ENCODE measurements at places on chromosomes 2 and 18.

DNA sequence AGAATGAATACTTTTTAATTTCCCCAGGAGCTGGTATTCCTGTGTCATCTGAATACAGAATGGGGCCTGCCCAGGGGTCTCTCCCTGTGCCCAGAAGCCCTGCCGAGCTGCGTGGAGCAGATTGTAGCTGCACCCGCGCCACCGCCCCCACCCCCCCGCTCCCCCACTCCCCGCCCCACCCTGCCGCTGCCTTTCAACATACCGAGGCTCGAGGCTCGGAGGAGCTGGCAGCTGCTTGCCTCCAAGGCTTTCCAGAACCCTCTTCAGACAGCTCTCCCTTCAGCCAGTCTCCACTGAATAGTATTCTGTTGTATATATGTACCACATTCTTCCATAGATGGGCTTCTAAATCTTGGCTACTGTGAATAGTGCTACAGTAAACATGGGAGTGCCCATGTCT lies 150.7 kb downstream of the TSN start:
- DNase-seq: no peak

DNA sequence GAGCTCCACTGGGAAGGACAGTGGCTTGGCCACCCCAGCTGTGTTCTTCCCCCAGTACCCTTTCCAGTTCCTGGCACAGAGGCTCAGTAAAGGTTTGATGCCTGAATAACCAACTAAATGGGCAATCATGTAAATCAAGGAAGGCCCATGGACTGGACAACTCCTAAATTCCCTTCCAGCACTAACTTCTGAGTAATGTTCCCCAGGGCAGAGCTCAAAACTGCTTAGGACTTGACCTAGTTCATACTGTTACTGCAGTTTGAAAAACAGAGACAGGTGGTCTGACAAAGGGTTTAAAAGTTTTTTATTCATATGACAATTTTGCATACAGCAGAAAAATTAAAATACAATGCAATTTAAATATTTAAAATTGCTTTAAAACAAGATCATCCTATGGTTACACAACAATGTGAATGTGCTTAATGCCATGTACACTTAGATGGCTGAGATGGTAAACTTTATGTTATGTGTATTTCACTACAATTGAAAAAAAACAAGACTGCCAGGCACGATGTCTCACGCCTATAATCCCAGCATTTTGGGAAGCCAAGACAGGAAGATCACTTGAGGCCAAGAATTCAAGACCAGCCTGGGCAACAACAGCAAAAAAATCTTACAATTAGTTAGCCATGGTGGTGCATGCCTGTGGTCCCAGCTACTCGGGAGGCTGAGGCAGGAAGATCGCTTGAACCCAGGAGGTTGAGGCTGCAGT lies 26.2 kb downstream of the PCBP1 start:
- DNase-seq: no peak

DNA sequence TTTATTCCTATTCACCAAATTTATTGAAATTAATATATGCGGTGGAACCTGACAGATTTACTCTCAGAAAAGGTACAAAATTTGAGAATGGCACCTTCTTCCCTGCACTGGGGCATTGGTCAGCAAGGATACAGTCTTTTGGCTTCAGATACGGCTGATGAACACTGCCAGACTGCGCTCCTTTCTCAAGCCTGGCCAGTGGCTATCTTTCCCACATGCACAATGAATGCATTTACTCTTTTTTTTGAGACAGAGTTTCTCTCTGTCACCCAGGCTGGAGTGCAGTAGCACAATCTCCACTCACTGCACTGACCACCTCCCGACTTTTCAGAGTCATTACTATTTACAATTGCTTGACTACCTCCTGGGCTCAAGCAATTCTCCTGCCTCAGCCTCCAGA lies 61.6 kb downstream of the MOB4 start:
- DNase-seq: no peak

DNA sequence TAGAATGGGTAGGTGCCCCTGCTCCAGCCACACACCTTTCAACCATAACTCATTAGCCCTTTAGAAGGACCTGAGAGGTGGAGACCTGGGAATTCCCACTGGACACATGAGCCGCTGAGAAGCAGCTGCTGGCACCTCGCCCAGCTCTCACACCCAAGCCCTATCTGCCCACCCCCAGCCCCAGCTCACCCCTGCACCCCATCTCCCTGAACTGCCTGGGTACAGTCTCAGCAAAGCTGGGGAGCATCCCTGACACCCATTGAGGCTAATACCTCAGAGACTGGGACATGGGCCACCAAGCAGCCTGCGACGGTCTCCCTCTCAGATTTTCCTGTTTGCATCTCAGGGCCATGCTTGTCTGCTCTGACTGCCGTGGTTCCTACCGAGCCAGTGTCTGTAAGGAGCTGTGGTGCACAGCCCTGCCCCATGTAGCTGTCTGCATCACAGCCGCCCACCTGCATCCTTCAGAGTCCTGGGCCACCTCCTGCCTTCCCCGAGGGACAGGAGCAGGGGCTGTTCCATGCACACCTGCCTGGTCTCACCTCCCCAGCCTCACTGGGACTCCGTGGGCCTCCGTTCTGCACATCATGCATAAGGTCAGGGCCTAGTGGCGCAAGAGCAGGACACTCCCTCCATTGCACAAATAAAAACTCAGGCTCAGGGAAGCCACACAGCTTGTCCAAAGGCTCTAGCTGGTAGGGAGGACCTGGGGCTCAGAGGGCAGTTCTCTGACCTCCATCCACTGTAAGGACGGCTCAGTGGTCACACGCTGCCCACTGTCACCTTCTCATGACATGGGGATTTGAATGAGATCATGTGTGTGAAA lies 90.0 kb downstream of the SEPTIN10 start:
- DNase-seq: no peak

- no peak for DNase-seq
These were observed 87.6 kb downstream of the DNAH6 start for GRCh38 chr2:84603911-84604310.

DNA sequence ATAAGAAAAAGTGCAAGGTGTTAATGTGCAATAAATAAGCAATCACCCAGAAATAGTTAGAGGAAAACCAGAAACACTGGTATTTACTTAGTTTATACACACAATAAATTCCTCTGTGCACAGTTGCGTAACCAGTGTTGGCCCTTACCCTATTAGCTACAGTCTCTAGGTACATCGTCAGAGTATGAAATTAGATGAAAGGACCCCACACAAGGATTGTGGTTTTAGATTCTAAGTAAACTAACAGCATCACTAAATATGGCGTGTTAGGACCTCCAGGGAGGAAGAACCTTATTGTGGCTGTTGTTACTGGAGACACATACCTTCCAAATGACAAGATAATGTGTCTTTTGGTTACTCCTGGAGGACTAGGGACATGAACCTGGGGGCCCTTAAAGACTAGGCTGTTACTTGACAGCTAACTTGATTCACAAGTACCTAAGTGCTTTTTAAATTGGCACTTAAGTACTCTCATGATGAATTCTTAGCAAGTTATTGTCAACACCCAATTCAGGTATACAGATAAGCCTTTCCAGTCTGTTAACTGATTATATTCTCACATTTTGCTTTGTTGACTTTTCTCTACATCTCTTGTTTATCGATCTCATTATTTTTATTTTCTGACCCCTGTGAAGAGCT lies 115.3 kb downstream of the FEZ2 start:
- no peak for DNase-seq

- no peak for DNase-seq
These were observed 2.0 kb downstream of the NAGK start for GRCh38 chr2:71070294-71071093.

- no peak for DNase-seq
These were observed 391.5 kb downstream of the IRS1 start for GRCh38 chr2:226408141-226408540.

DNA sequence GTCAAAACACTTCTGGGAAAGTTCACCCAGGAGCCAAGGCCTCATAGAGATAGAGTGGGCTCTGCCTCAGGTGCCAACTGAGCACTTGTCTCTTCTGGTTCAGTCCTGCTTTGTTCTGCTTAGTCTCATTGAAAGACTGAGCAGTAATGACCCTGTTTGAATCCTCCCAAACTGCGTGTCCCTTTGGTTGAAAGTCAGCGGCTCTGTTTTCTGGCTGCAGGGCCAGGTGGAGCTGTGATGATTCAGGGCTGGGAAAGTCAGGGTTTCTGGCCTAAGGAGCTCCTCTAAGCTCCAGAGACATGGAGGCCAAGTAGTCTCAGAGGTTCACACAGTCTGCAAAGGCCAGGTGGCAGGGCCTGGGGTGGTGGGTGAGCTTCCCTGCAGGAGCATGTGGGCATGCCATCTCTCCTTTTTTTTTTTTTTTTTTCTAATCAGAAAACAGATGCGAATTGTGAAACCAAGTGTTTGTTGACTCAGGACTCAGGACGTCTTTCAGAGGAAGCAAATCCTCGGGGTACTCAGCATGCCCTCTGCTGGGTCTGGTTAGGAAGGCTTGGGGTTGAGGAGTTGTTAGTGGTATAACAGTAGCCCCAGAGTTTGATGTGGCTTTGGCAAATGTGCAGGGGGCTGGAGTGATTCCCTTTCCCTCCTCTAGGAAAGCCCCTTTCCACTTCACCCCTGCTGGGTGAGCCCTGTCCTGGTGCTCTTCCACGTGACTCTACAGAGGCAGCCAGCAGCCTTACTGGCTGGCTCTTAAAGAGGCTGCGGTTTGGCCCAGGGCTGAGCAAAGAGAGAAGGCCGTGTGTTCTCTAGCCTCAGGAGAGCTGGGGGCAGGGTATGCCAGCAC lies 38.3 kb downstream of the TMEM17 start:
- DNase-seq: no peak

DNA sequence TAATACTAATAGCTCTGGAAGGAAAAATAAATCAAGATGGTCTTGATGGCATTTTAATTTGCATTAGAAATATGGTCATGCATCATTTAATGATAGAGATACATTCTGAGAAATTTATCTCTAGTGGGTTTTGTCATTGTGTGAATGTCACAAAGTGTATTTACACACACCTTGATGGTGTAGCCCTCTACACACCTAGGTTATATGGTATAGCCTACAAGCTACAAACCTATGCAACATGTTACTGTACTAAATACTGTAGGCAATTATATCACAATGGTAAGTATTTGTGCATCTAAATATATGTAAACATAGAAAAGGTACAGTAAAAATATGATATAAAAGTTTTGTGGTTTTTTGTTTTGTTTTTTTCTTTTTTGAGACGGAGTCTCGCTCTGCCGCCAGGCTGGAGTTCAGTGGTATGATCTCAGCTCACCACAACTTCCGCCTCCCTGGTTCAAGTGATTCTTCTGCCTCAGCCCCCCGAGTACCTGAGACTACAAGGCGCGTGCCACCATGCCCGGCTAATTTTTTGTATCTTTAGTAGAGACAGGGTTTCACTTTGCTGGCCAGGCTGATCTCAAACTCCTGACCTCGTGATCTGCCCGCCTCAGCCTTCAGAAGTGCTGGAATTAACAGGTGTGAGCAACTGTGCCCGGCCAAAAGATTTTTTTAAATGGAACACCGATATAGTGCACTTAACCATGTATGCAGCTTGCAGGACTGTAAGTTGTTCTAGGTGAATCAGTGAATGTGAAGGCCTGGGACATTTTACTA lies 83.7 kb upstream of the UBXN4 start:
- no peak for DNase-seq

DNA sequence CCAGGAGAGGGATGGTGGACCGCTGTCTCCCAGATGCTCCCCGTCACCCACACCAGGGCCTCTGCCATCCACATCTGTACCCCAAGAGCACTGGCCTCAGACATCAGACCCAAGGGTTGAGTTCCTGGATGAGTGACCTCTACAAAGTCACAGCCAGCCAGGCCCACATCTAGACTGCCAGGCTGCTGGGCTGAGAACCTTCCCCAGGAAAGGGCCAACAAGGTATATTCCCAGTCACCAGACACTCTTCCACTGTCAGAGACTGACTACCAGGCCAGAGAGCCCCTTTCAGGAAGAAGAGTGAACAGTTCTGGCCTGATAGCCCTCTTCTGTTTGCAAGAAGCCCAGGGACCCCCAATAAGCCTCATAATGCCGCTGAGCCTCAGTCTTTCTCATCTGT lies 44.3 kb downstream of the C1QL2 start:
- DNase-seq: no peak

- no peak for DNase-seq
These were observed 38.1 kb downstream of the TMEM247 start for GRCh38 chr2:46517485-46517884.

- no peak for DNase-seq
These were observed 19.2 kb upstream of the SIGLEC15 start for GRCh38 chr18:45806226-45806625.

DNA sequence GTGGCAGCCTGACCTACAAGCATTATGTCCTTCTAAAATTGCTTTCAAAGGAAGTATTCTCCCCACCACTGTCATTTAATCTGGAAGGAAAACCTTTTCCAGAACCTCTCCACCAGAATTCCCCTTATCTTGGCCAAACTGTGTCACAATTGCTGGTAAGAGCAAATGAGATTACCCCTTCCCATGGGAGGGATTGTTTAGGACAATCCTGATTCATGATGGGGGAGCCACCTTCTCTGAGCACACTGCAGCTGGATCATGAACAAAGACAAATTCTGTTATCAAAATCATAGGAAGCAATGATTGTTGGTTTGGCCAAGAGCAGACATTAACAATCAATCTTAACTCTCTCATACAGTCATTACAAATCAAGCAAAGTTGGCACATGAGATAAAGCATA lies 18.1 kb upstream of the ATOH8 start:
- no peak for DNase-seq

- DNase-seq: no peak
These were observed 452.8 kb upstream of the SMIM21 start for GRCh38 chr18:75880266-75880665.

- DNase-seq: no peak
These were observed 95.4 kb downstream of the MTA3 start for GRCh38 chr2:42663828-42664227.

- DNase-seq: no peak
These were observed 19.8 kb upstream of the MAP4K4 start for GRCh38 chr2:101677658-101678057.

DNA sequence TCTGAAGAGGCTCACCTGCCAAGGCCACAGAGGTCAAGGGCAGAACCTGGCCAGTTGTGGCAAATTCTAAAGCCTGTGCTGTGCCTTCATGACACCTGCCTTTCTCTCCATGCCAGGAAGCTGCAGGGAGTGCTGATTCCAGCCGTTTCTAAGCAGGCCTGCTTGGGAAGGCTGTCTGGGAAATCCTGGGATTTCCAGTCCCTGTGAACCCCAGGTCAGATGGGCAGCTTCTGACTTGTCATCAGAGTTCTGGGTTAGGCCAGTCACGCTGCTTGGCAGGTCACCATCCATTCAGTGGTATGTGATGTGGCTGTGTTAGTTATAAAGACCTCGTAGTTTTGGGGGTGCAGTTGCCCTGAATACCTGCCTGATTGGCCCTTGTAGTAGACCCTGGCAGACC lies 70.7 kb upstream of the ALPP start:
- no peak for DNase-seq

- no peak for DNase-seq
These were observed 71.9 kb downstream of the BIN1 start for GRCh38 chr2:127034883-127035611.

DNA sequence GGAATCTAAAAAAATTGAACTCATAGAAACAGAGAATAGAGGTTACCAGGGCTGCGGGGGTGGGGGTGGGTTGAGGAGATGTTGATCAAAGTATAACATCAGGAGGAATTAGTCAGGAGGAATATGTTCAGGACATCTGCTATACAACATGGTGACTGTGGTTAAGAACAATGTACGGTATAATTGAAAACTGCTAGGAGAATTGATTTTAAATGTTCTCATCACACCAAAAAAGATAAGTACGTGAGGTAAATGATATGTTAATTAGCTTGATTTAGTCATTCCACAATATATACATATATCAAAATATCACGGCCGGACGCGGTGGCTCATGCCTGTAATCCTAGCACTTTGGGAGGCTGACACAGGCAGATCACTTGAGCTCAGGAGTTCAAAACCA lies 140.2 kb downstream of the MTCL1 start:
- DNase-seq: no peak

All from GM12891 (cell line).